ENCODE measurements at places on chromosomes 1 and 21.

GRCh38 chr1:167718914-167719691 lies 2.7 kb upstream of the MPZL1 start:
- no peak for DNase-seq

- no peak for DNase-seq
Measured at GRCh38 chr1:6592441-6592840, 10.2 kb downstream of the KLHL21 start.

DNA sequence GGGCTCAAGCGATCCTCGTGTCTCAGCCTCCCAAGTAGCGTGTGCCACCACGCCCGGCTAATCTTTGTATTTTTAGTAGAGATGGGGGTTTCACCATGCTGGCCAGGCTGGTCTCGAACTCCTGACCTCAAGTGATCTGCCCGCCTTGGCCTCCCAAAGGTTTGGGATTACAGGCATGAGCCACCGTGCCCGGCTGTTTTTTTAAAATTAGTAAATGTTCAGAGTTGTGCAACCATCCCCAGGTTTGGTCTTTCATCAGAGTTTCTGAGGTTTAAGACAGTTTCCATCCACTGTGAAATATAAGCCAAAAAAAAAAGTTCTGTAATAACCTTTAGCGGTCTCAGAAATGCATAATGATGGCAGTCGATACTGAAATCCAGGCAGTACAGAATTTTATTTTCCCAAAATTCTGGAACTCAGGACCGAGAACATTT lies 550 bp upstream of the SYT11 start:
- DNase-seq: no peak

- DNase-seq: peak; percentile 93
Measured at GRCh38 chr1:19356266-19356665, 44.1 kb downstream of the SLC66A1 start.

DNA sequence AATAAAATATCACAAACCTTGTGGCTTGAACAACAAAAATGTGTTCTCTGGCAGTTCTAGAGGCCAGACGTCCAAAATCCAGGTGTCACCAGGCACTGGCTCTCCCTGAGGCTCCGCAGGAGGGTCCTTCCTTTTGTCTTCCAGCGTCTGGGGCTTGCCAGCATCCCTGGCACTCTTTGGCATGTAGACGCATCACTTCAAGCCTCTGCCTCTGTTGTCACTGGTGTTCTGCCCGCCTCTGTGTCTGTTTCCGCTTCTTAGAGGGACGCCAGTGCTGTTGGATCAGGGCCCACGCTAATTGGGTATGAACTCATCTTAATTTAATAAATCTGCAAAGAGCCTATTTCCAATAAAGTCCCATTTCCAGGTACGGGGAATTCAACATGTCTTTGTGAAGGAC lies 273.7 kb upstream of the C1orf174 start:
- DNase-seq: no peak

GRCh38 chr1:232902774-232903350 lies 47.5 kb upstream of the NTPCR start:
- DNase-seq: no peak

DNA sequence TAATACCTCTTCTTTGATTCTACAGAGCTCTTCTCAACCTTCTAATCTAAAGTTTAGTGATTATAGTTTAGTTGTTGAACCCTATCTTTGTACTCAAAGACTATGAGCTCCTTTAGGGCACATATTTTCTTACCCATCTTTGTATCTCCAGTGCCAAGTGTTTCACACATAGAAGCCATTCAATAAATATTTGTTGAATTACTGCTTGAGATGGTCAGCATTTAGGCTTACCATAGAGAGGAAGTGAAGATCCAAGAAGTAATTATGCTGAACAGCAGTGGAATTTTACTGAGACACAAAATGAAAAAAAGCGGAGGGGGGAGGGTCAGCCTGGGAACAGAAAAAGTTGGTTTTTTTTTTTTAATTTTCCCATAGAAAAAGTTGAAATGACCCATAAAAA lies 21.9 kb downstream of the PIK3R3 start:
- no peak for DNase-seq

DNA sequence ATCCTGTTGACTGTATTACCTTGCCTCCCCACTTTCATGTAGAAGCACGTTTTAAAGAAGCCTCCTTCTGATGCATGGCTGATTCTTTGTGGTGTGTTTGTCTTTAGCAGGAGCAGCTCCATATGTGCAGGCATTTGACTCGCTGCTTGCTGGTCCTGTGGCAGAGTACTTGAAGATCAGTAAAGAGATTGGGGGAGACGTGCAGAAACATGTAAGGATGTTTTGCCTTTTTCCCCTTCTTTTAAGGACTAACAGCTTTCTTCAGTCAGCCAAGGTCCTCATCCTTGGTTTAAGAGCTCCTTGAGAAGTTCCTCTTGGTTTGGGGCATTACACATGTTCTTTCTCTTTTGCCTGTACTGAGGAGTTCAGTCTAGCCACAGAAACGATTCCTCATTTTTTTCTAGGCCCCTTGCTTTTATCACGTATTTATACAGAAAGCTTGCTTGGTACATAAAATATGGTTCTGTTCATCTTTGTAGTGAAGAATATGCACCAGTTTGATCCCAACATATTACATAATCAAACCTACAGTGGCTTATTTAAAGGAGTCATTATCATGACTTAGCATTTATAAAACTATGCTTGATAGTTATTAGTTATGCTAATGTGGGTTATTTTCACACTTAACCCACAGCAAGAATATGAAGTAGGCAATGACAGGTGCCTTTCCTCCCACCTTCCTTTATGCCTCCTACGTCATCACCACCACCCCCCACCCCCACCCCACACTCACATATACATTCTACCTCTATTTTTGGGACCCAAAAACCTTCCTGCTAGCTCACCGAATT lies 19.6 kb downstream of the CAP1 start:
- no peak for DNase-seq

- DNase-seq: no peak
Measured at GRCh38 chr1:10701145-10701544, 95.3 kb downstream of the CASZ1 start.

- DNase-seq: no peak
Measured at GRCh38 chr1:86951430-86951829, 37.0 kb downstream of the HS2ST1 start.

- DNase-seq: no peak
Measured at GRCh38 chr1:8026976-8027747, 1.1 kb upstream of the ERRFI1 start.

DNA sequence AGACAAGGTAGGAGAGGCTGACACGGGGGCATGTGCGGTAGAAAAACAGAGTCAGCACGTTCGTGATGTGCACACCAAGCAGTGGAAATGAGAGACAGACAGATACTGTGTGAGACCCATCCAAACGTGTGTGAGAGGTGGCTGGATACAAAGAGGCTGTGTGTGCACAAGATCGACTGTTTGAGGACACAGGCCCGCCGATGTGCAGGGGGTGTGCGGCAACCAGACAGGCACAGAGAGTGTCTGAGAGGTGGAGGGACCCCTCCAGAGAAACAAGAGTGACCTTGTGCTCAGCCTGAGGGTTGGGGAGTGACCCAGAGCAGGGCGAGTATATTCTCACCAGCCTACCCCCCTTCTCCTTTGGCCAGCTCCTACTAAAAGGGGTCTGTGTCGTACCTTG lies 97.8 kb upstream of the IPO9 start:
- DNase-seq: no peak

GRCh38 chr1:35935442-35936388 lies 4.8 kb downstream of the AGO3 start:
- no peak for DNase-seq

DNA sequence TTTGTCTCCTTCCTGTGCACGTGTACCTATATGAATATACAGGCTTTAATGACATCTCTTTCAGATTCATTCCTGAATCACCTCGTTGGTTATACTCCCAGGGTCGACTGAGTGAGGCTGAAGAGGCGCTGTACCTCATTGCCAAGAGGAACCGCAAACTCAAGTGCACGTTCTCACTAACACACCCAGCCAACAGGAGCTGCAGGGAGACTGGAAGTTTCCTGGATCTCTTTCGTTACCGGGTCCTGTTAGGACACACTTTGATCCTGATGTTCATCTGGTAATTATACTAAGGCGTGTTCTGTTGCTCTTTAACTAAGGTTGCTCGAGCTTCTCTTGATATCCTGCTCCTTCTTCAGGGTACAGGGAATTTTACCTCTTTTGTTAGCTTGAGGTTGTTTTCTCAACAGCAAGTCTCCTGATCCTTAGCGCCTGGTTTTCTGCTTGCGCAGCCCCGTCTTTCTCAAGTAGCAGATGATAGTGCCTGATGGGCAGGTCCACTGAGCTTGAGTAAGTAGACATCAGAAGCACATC lies 55.1 kb downstream of the SLC22A15 start:
- DNase-seq: no peak

- DNase-seq: peak; percentile 78
Measured at GRCh38 chr1:39378377-39378776, 113.1 kb upstream of the BMP8A start.

GRCh38 chr1:36620142-36620541 lies 137.4 kb upstream of the CSF3R start:
- no peak for DNase-seq

- no peak for DNase-seq
Measured at GRCh38 chr21:40618191-40618973, 228.6 kb downstream of the DSCAM start.

Data from DMS153 (cell line).